Smooth muscle cell of the brain vasculature (primary cell): ENCODE measurements at places on chromosomes 11 and 22.

DNA sequence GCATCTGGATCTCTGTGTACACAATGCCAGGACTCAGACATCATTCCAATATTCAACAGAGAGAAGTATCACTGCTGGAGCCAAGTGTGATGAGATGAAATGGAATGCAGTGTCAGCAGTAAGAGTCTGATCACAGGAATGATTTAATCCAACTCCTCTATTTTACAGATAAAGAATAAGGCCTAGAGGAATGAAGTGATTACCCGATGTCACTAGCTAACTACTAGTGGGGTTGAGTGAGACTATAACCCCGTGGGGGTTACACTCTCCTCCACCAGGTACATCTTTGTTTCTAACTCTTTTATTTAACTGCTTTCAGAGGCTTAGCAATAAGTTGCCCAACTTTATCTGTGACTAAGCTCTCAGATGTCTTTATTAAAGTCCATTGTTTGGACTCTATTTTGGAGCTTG is 94.2 kb upstream of the FAT3 start:
- DNase-seq = no peak

DNA sequence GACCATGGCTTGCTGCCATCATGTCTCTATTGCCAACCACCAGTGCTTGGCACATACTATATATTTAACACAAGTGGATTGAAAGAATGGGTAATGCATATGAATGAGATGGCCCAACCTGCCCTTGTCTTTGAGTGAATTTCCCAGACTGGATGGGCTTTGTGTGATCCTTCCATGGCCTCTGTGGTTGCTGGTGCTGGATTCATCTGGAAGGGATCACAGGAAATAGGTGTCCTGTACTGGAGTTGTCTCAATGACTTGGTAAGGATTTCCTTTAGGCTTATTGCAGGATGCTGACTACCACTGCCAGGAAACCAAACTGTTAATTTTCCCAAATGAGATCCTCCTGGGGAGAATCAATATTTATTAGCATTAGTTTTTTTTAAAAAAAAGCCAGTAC is 328.6 kb downstream of the TMEM135 start:
- DNase-seq = no peak

DNA sequence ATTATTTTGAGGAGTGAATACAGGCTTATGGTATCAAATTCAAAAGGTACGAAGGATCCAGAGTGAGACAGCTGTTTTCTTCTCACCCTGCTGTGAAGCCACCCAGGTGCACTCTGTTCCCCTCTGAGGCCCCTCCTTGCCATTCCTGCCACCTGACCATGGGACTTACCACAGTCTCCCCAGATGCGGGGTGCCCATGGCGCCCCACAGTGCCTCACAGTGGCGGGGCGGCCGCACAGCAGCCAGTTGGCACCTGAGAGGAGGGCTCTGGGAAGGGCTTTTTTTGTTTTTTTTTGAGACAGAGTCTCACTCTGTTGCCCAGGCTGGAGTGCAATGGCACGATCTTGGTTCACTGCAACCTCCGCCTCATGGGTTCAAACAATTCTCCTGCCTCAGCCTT is 151.7 kb downstream of the CEP164 start:
- no peak for DNase-seq

GRCh38 chr11:14270690-14271542 is 88.1 kb downstream of the RRAS2 start:
- DNase-seq = no peak

- DNase-seq = no peak
These were observed 11.5 kb downstream of the NNMT start for GRCh38 chr11:114307524-114308203.

DNA sequence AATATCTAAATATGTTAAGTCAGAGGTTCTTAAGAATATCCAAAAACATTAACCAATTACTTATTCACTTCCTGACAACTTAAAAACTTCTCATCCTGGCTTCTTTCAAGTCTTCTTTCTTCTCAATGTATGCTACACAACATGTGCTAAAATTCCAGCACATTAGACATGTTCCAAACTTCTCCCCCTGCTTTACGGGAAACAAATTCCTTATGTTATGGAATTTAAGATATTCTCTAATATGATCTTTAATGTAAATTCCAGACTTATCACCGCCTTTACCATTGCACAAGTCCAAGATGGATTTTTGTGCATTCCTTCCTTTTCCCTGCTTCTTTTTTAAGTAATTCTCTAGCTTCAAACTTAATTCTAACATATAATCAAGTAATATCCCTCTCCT is 964.5 kb upstream of the CHORDC1 start:
- no peak for DNase-seq

DNA sequence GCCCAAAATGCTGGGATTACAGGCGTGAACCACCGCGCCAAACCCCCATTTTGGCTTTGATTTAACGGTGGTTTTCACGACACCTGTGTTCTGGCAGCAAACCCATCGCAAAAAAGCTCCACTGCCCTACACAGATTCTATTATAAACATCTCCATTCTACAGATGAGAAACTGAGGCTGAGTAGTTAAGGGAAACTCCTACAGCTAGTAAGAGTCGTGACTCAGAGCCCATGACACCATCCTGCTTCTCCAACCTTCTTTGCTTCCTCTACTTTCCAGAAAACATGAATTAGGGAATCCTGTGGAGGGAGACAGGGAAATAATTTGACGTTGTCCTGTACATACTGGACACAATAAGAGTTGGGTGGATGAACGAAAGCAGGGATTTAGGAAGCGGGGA is 429 bp upstream of the SNX15 start:
- no peak for DNase-seq

GRCh38 chr11:92644595-92645445 is 324.6 kb upstream of the MTNR1B start:
- no peak for DNase-seq

DNA sequence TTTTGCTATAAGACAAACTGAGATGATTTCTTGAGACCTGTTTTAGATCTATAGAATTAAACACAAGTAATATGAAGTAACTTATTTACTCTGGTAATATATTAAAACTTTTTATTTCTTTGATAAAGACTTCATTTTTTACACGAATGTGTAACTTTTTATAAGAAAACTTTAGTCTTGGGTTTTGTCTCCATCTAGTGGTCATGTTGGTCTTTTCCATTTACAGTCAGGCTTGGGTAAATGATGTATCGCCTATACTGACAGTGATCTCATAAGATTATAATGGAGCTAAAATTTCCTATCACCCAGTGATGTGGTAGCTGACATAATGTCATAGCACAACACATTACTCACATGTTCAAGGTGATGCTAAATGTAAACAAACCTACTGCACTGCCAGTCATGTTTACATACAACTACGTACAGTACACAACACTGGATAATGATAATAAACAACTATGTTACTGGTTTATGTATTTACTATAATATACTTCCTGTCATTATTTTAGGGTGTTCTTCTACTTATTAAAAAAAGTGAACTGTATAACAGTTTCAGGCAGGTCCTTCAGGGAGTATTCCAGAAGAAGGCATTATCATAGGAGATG is 7.5 kb upstream of the C11orf97 start:
- DNase-seq = peak; percentile 49

DNA sequence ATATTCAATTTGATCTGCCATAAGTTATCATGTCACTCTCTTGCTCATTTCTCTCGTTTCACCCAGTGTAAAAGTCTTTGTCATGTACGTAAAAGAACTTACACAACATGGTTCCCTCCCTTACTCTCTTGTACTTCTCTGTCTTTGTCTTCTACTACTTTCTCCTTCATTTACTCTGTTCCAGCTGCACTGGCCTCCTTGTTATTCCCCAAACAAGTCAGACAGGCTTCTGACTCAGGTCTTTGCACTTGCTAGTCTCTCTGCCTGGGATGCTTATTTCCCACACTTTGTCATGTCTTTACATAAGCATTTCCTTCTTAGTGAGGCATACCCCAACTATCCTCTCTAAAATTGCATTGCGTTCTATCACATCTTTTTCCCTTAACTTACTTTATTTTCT is 117.3 kb downstream of the CYP2R1 start:
- no peak for DNase-seq

- DNase-seq = peak; percentile 45
These were observed 15.5 kb downstream of the APOL3 start for GRCh38 chr22:36144886-36145541.

DNA sequence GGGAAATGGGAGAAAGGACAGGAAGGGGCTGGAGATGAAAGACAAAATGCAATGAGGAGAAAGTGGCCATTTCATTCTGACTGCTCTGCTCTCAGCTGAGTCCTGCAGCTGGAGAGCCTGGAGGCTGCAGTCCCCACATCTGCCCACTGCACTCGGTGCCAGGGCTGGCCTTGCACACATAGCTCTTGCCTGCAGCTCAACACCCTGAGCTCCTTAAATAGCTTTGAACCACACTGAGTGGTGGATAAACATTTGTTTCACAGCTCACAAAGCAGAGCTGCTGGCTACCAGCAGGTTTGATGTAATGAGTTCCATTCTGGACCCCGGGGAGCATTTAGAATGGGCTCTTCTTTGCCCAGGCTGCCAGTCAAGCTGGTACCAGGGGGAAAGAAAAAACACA is 426.1 kb upstream of the CADM1 start:
- no peak for DNase-seq

DNA sequence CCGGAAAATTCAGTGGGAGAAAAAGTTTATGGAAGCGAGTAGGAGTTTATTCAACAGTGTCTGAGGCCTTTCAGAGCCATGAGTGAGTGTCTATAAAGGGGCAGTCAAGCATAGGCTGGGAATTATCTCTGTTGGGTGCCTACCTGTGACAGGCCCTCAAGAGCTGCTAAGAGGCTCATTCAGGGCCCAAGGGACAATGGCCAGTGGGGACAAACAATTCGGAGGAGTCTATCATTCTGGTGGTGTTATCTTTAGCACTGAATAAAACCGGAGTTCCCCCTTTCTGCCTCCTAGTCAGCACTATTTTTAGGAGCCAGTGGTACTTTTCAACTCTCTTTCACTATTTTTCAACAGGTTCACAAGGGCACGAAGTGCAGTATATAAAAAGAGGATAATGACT is 89.5 kb upstream of the HTATIP2 start:
- DNase-seq = no peak

GRCh38 chr11:17861036-17861755 is 126.6 kb downstream of the KCNC1 start:
- no peak for DNase-seq

DNA sequence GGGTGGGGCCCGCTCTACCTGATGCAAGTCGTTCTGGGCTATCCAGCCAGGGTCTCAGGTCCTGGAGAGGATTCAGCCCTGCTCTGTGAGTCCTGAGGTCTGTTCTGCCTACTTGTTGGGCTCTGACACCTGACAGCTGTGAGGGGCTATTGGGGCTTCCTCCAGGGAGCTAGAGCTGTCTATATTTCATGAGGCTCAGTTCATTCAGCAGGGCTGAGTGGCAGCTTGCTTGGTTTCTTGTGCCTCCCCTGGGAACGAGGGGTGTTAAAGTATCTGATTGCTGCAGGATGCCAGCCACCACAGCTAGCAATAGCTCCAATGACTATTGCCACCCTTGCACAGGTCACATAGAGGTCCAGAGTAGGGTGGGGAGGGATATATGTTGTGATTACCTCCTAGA is 26.7 kb downstream of the INSC start:
- DNase-seq = no peak

GRCh38 chr22:24592851-24593558 is at the start of gene LRRC75B:
LRRC75B (minus strand) TSS chr22:24593073; CDS start chr22:24593039, 34 bp downstream.
- DNase-seq = peak; percentile 41

DNA sequence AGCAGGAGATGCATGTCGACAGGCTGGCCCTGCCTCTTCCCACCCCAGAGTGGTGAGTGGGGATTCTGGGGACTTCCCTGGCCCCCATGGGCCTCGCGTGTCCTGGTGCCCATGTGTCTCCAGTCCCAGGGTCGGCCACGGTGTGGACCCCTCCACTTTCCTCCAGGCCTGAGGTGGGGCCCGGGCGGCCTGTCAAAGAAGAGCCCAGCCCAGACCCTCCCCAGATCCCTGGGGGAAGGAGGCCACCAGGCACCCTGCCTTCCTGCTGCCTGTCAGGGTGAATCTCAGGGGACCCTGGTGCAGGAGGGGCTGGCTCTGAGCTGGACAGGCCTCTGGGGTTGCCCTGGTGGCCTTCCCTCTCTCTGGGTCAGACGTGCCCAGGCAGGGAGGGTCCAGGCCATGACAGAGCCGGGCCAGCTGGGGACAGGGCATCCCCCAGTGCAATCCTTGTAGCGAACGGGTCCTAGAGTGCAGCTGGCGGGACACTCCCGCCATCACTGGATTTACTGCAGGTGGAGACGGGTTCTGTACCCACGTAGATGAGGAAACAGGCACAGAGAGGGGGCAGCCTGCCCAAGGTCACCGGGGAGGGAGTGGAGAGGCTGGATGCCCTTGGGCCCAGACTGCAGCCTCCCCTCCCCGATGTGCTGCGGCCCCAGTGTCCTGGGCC is 13.5 kb upstream of the MUC6 start:
- no peak for DNase-seq

DNA sequence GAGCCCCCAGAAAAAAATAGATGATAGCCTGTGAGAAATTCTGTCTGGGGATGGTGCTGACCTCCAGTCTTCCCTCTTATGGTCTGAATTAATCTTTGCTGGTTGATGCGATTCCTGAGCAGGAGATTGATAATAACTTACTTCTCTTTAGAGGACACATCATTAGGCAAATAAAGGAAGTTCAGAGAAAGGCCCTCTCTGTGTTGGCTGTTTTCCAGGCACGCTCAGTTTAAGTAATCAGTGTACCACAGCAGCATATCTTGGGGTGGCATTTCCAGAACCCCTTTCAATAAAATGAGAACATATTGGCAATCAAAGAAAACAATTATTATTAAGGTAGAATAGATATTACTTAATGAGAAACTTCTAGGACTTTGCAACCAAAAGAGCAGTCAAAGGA is 1129.3 kb upstream of the RAG2 start:
- no peak for DNase-seq

GRCh38 chr11:6640985-6641701 is 14.5 kb downstream of the DCHS1 start:
- no peak for DNase-seq

GRCh38 chr11:94762208-94762607 is 5.9 kb upstream of the AMOTL1 start:
- DNase-seq = no peak

DNA sequence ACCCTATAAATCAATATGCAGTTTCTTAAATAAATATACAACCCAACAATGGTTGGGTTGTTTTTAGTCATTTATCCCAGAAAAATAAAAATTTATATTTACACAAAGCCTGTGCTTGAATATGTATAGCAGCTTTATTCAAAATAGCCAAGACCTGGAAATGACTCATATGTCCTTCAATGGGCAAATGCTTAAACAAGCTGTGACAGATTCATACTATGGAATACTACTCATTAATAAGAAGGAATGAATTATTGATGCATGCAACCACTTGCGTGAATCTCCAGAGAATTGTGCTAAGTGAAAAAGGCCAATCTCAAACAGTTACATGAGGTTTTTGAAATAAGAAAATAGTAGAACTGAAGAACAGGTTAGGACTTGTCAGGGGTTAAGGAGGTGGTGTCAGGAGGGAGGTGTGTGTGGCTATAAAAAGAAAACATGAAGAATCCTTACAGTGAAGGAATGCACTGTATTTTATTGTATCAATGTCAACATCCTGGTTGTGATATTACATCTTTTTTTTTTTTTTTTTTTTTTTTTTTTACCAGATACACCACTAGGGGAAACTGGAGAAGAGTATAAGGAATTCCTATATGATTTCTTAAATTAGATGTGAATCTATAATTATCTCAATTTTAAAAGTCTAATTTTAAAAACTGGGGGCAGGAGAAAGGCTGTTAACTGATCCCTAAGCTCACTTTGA is 82.4 kb upstream of the CD44 start:
- DNase-seq = no peak

- DNase-seq = no peak
These were observed 2.3 kb upstream of the USP28 start for GRCh38 chr11:113877670-113878055.
